Stimulated activated CD4-positive, alpha-beta T cell treated with anti-CD3 and anti-CD28 coated beads, Interleukin-2, amount 100 ng/mL, for 48 hours (primary cell): ENCODE measurements at places on chromosomes 2 and 18.

- DNase-seq, result no peak
Measured at GRCh38 chr2:171241771-171242170, 81.1 kb upstream of the TLK1 start.

DNA sequence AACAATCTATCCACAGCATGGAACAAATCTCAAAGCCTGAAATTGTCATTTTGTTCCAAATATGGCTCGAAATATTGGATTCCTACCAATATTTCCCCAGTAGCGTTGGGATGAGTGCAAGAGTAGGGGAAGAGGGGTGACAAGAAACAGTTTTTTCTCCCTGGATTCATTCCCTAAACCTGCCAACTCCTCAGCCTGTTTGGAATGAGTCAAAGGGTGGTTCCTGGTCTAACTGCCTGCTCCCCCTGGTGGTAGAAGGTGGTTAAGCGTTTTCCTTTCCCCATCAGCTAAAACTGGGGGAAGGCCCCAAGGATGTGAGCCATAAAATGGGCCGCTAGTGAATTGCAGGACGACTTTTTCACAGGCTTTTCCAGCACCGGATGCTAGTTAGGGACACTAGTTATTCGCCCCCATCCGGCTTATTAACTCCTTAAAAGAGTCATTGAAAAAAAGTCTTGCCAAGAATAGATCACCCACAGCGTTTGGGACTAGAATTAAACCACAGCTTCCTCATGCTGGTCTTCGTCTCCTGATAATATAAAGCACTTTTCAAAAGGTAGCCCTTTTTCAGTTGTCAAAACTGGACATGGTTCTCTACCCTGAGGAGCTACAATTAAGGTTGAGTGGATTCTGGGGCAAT, 72.5 kb downstream of the DHRS9 start:
- DNase-seq, result peak; percentile 72

DNA sequence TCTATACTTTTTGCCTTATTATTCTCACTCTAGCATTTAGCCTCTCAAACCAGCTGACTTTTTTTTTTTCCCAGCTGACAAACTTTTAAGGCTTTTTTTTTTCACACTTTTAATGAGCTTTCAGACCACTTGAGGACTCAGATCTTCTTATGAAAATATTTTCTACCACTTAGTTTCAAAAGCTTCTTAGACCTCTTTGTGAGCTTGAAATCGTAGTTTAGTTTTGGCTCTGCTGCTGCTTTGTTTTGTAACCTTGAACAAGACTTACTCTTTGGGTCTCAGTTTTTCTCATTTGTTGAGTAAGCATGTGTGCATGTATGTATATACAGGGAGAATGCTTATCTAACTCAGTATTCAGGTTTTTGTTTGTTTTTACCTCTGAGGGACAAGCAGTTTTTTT, 3.5 kb downstream of the NBEAL1 start:
- no peak for DNase-seq

GRCh38 chr2:149488706-149489440, 98.7 kb downstream of the MMADHC start:
- DNase-seq, result no peak
